ENCODE measurements at places on chromosomes 12 and 14.
A peak's percentile ranks its signal among the peaks of the same experiment; 100 is the strongest.

DNA sequence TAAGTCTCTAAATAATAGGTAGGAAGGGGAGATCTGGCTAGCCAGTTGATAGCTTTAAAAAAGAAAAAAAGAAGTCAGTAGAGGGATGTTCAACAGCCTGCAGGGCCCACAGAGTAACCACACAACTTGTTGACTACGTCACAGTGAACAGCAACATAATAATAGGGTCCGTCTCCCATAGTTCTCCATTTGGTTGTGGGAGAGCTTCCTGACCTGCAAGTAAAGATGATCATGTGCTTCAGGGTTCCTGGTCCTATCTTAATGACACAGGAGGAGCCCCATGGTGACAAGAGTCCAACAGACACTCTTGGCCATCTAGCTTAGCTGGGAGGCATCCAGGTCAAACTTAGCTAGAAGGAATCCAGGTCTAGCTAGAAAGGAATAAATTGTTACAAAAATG is 36.2 kb downstream of the FGD6 start:
- DNase-seq: no peak

- no peak for DNase-seq
Observed at GRCh38 chr12:66119870-66120241, 10.7 kb downstream of the LLPH start.

- peak; percentile 11 for DNase-seq
Observed at GRCh38 chr12:100574187-100575074, 947 bp downstream of the GAS2L3 start.

- no peak for DNase-seq
Observed at GRCh38 chr12:29795715-29796114, 12.0 kb upstream of the TMTC1 start.

DNA sequence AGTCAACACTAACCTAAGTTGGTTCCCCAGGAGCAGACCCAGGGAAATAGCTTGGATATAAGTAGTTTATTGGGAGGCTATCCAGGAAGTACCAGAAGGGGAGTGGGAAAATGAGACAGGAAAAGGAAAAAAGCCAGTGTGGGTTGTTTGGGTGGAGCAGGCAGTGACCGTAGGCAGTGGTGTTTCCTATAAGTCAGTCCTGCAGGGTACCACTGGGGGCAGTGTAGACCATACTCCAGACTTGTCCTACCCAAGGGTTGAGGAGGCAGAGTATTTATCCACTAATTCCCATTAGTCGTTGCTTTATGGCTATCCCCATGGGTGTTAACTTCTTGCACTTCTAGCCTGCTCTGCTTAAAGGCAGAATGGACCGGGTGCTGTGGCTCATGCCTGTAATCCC is 6.4 kb upstream of the CCDC60 start:
- no peak for DNase-seq

GRCh38 chr12:128267651-128268378 is 845 bp downstream of the TMEM132C start:
- no peak for DNase-seq

DNA sequence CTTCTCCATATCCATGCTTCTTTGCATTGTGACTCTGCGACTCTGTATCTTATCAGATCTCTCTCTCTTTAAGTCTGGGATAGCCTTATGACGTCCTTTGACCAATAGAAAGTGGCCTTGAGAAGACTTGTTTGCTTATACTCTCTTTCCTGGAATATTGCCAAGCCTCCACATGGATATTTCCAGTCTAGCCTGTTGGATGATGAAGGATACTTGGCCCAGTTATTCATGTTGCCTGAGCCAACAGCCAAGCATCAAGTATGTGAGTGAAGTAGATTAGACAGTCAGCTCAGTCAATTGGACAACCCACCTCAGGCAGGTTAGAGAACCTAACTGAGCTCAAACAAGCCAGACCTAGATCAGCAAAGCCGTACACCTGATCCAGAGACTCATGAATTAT is 864.2 kb upstream of the MGAT4C start:
- no peak for DNase-seq

GRCh38 chr14:73662487-73662943 is 17.7 kb downstream of the DNAL1 start:
- peak; percentile 91 for DNase-seq

- DNase-seq: no peak
Observed at GRCh38 chr12:84969226-84969625, 56.6 kb upstream of the SLC6A15 start.

DNA sequence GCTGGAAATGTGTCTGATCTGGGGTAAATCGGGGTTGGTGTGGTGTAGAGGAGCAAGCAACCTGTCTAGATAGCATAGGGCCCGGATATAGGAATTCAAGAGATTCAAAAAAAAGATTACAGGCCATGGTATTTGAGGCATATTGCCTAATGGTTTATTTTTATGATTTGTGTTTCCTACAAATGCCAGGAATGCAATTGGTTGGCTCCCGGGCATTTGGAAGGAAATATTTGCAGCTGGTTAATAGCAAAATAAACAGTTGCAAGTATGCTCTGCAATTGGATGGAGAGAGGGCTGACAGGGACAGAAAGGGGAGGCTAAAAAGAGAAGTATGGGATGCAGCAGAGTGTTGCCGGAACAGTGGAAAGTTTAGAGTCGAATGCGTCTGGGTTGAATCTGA is 315.6 kb upstream of the ATP2B1 start:
- DNase-seq: no peak

GRCh38 chr12:122965851-122966742 is at the start of gene ABCB9:
Gene ABCB9 (minus strand): TSS chr12:122966463. CDS start chr12:122960235, 6,228 bp downstream.
- peak; percentile 79 for DNase-seq

DNA sequence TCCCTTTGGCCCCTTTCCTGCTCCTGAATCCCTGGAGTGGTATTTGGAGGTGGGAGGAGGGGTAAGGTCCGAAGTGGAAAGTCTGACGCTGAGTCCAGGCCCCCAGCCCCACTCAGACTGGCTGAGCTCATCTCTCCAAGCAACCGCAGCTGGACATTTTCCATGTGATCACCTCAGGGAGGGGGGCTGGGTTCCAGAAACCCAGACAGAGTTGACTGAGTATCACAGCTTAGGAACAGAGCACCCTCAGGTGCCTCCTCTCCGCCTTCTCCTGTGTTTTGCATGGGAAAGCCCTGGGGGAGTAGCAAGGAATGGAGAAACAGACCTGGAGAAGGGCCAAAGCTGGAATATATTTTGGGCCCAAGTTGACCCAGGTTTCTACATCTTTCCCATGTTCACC is 8.0 kb upstream of the ITGA5 start:
- no peak for DNase-seq

- no peak for DNase-seq
Observed at GRCh38 chr14:72408020-72408419, 475.8 kb downstream of the RGS6 start.

GRCh38 chr14:73762375-73762822 is 48.2 kb upstream of the PNMA1 start:
- no peak for DNase-seq

DNA sequence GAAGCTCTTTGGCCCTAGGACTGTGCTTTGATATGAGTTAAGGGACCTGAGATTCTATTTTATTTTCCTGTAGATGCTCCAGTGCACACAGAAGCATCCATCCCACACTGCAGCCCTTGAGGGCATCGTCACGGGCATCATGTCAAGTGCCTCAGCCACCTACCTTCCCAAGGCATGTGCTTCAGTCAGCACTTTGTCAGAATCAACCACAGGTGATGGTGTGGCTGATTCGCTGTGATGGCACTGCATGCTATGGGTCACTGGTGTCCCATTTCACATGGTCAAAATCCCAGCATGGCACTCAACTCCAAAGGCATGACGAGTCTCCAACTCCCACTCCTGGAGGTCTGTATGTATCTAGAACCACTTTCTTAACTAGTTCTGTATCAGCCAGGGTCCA is 100.8 kb downstream of the AACS start:
- peak; percentile 36 for DNase-seq

- DNase-seq: peak; percentile 4
Observed at GRCh38 chr12:10607885-10608458, 5.4 kb downstream of the MAGOHB start.

GRCh38 chr12:68572661-68573060 is 38.0 kb upstream of the RAP1B start:
- no peak for DNase-seq

GRCh38 chr14:70776197-70776596 is 33.1 kb downstream of the MAP3K9 start:
- DNase-seq: no peak

DNA sequence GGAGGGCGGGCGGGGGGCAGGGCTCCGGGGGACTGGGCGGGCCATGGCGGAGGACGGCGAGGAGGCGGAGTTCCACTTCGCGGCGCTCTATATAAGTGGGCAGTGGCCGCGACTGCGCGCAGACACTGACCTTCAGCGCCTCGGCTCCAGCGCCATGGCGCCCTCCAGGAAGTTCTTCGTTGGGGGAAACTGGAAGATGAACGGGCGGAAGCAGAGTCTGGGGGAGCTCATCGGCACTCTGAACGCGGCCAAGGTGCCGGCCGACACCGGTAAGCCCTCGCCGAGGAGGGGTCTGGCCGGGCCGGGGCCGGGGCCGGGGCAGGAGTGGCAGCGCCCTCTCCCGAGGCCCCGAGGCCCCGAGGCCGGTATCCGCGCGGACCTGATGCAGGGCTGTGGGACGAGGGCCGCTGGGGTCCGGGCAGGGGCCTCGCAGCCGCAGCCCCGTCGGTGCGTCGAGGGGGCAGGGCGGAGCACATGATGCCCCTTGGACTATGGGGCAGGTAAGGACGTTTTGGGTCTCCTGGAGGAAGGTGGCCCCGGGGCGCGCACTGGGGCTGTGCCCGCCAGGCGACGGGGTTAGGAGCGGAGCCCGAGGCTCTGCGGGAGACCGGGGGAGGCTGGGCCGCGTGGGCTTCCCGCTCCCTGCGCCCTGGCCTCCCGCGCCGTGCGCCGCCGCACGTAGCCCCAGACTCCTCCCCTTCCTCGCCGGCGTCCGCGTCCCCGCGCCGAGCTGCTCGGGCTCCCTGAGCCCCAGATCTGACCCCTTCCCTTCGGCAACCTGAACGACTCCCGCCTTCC is at the start of gene TPI1:
TSS of gene TPI1 (plus strand) at position 119 of the 798 bp plus-strand sequence. CDS start at position 155, 36 bp downstream.
- peak; percentile 48 for DNase-seq

DNA sequence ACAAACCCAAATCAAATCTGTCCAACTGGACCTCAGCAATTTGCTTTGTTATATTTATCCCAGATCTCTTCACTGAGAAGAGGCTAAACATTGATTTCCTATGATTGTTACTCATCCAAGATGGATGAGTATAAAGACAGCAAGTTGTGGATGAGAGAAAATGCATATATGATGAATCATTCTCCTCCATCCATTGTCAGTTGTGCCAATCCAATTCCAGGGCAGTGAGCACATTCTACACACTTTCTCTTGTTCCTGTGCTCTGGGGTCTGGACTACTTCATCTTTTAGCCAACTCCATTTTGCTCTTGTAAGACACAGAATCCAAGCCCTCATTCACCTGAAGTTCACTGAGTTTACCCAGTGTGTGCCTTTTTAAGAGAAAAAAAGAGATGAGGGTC is 105.7 kb downstream of the GCH1 start:
- peak; percentile 60 for DNase-seq

GRCh38 chr12:13052421-13052820 is 8.2 kb downstream of the FAM234B start:
- DNase-seq: no peak

DNA sequence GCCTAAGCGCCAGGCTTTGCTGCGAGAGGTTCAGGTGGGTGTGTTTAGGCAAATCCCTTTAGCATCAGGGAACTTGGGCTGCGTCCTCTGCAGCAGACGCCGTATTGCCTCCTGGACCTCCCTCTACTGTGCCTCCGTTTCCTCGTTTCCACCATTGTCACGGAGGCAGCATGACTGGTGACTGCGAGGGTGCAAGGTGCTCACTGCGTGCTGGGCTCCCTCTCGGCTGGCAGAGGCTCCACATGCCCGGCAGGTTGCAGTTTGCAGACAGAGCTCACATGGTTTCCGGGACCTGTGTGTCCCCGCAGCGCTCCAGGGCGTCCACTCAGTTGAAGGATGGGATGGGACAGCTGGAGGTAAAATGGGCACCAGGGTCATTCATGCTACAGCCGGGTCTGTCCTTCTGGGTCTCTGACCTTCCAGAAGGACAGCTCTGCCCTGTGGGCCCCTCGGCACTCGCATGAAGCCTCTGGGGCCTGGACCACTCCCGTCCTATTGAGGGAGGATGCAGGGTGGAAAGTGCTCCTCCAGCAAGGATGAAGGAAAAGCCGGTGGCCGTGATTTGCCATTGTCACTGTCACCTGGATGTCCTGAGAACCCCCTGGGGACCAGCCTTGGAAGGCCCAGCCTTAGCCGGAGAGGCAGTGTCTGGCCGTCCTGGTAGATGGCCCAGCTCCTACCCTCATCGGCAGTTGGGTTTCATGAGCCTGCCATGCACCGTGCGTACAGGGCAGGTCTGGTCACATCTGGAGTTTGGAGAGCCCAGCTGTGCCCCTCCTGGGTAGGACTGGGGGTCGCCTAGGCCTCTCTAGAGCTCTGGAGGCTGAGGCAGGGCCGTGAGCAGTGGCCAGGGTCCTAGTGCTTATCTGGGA is 146.5 kb downstream of the KIF26A start:
- DNase-seq: no peak
